Tibial artery (tissue), 4 donors: ENCODE measurements at places on chromosomes 5 and 9.

DNA sequence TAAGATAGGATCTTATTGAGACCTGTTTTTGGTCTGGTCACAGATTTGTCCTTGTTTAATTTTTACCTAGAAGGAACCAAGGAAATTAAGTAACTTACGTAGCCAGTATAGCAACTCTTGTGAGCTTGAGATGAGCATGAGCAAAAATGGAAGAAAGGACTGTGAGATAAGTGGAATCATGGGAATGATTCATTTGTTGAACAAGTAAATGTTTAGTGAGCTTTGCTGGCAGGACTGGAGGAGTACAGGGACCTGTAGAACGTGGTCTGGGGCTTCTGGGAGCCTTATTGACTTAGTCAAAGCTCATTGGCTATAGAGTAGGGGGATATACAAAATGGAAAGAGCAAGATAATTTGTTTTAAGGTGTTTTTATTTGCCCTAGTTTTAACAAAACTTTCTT is 3.0 kb downstream of the RAD23B start:
- no peak for DNase-seq

DNA sequence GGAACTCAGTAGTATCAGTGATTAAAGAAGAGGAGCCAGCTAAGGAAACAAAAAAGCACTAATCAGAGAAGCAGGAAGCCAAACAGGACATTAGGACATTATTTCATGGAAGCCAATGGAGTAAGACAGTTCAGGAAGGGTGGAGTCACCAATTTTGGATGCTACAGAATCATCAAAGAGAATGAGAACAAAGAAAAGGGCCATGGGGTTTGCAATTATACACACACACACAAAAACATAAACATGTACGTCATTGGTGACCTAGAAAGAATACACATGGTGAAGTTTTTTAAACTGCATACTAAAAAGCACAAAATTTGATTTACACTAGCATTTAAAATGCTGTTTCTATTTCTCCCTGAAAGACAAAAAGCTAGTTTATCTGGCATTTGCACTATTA is 96.8 kb upstream of the MRPS30 start:
- no peak for DNase-seq

- DNase-seq = no peak
Observed at GRCh38 chr9:14180093-14180959, 133.6 kb downstream of the NFIB start.

GRCh38 chr9:10112070-10112469 is 500.7 kb downstream of the PTPRD start:
- no peak for DNase-seq

GRCh38 chr5:8098081-8098480 is 229.1 kb downstream of the MTRR start:
- DNase-seq = no peak

GRCh38 chr5:157603333-157604190 is 28.0 kb upstream of the ADAM19 start:
- no peak for DNase-seq

GRCh38 chr9:84583866-84584265 is 85.7 kb upstream of the NTRK2 start:
- no peak for DNase-seq

GRCh38 chr5:10863763-10864383 is 102.8 kb upstream of the DAP start:
- peak; percentile 41 for DNase-seq

DNA sequence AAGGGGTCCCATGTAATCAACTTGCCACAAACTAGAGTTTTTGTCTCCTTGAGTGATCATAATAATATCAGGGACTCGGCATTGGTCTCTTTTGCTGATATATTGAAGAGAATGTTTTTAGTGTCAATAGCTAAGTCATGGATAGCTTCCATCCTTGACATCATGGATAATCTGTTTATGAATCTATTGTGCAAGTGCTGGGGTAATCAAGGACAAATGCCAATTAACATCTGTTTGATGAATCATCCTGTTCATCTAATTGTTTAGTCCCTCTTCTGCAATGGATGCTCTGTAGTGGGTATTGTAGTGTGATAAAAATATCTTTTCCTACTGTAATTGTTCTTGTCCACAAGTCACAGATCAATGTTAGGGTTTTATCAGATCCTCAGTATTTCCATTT is 607.5 kb upstream of the SEMA6A start:
- DNase-seq = no peak

DNA sequence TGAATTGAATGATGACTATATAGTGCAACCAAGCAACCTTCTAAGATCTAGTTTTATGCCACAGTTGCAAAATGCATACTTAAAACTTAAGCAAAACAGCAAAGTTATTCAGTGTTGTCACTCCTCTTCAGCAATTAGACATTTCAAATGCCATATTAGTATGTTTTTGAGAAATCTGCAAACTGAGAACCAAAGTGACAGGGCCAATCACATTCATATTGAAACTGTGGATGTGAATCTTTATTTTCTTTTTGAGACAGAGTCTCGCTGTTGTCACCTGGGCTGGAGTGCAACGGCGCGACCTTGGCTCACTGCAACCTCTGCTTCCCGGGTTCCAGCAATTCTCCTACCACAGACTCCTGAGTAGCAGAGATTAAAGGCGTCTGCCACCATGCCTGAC is 249.2 kb upstream of the EFNA5 start:
- DNase-seq = no peak

DNA sequence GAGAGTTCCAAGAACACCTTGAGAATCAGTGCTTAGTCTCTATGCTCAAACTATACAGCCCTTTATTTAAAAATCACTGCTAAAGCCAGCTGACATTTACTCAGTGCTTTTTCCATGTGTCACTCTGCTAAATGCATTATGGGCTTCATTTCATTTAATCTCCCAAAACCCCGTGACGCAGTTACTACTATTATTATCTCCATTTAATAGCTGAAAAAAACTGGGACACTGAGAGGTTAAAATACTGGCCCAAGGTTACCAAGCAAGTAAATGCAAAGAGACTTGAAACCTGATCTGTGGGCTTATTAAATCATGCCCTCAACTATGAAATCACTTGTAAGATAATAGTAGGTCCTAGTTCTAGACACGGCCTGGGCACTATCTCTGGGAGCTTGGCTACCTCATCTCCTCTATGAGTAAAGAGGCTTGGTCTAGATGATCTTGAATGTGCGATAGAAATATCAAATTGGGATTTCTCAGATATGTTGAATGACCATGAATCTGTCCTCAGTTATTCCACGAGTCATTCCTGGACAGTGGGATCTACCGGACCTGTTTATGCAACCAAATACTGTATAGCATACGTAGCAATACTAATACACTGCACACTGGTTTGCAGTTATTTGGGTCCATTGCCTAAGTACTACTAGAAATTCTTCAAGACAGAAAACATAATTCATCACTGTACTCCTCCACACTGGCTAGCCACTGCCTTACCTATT is 32.3 kb downstream of the MARCHF11 start:
- DNase-seq = no peak

DNA sequence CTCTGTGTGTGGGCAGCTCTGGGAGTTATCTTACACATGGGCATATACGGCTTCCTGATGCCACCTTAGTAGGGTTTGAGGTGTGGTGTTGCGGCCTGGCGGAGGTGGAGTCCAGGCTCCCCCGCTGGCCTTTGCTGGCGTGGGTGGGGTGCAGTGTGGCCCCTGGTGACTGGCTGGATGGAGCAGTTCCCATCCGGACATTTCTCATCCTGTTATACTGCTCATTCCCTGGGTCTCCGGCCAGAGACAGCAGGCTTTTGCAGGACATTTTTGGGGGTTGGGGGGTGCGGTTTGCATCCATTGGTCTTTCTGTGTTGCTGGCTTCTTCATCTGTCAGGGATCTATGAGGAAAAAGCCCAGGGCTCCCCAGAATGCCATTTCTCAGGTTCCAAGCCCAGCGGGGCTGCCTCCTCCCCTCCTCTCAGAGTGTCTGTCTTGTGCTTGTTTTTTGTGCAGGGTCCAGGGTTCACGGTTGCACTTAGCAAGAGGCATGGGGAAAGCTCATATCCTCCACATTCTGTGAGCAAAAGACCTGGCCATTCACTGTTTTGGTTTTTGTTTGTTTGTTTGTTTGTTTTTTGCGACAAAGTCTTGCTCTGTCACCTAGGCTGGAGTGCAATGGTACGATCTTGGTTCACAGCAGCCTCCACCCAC is 22.3 kb downstream of the NDUFS6 start:
- DNase-seq = no peak

DNA sequence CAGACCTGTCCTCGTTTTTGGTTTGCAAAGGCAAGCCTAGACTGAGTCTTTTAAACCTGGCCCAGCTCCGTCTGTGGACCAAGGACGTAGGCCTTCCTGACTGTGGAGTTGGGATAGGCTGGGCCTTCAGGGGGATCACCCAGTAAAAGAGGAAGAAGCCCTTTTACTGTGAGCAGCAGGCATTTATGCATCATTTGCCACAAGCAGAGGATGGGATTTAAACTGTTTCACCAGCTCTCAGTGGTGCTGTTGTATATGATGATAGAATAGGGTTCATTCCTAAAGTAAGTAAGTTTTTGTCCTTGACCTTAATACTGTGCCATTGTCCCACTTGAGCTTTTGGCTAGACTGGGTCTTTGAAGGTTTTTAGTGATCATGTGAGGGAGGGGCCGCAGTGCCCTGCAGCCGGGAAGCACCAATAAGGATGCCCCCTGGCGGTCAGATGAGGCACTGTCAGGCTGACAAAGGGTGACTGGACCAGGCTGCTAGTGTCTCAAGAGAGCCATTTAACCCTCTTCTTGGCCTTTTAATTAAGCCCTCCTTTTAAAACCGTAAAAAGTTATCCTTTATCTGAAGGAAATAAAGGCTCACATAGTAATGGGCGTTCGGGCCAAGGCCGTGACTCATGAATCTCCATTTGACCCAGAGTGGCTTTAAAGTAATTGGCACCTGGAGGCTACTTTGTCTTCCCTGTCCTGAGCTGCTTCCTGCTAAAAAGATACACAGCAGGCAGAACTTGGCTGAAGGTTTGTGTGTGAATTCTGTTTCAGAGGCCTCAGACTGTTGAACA is 74.0 kb downstream of the UBAP1 start:
- DNase-seq = peak; percentile 78

GRCh38 chr5:131338051-131338453 is 74.2 kb downstream of the CDC42SE2 start:
- no peak for DNase-seq

GRCh38 chr9:129326061-129327005 is 148.3 kb upstream of the IER5L start:
- peak; percentile 4 for DNase-seq

DNA sequence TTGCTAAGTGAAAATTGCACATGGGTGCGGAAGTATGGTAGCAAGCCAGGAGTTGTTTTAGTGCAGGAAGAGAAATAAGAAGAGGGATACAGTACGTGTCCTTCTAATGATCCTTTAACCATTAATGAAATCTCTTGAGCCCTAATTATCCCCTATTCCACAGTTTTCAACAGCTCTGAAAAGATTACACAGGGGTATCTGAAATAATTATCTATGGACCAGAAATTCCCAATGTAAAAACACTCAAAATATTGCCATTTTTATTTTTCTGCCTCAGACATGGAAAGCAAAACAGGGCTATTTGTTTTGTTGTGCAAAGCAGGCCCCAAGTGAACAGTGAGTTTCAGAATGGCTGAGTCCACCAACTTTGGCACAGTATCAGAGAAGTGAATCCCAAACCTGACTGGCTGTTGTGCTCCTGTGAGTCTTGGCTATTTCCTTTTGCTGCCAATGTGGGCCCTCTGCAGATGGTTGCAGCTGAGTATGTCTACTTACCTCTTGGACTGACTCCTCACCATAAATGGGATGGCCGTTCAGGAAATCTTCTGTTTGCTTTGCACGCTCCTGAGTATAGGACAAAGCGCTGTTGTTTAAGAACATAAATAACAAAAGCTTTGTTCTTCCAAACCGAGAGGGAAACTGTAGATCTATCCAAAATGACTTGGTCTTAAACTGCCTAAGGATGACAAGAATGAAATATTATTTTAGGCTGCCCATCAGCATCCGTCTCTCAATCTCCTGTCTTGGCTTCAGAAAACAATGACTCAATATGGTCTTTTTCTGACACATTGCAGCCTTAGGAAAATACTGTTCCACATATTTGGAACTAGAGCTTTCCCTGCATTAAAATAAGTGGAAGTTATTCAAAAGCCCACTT is 204.1 kb downstream of the DEPDC1B start:
- no peak for DNase-seq

DNA sequence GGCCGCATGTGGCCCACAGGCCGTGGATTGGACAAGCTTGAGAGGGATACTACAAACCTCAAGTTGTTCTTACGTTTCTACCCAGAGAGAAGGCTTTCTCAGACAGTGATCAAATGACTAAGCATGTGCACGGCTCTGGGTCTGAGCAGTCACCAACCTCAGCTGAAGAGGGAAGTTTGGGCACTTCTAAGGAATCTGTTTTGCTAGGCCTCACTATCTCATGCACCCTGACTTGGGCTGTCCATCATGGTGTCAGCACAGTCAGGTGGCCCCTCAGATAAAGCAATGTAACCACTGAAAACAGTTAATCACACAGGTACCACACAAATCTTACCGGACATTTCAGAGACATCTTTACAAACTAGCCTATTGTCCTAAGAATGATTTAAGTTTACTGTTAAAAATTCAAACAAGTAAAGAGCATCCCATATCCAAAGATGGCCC is 24.6 kb downstream of the CSF2 start:
- DNase-seq = no peak

DNA sequence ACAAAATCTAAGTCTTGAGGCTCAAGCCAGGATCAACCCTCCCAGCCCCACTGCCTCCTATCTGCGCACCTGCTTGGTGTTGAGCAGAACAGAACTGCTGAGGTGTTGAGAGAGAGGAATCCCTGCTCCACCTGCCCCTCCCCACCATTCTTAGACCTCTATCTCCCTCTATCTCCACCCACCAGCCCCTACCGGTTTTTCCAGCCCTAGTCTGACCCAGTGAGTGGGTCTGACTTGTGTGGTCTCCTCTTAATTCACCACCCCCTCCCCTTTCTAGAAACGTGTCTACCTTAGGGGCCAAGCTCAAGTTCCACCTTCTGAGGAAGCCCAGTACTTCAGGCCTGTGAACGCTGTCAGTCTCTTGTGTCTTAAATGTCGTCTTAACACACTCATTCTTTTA is 93.7 kb downstream of the ARHGAP26 start:
- no peak for DNase-seq

DNA sequence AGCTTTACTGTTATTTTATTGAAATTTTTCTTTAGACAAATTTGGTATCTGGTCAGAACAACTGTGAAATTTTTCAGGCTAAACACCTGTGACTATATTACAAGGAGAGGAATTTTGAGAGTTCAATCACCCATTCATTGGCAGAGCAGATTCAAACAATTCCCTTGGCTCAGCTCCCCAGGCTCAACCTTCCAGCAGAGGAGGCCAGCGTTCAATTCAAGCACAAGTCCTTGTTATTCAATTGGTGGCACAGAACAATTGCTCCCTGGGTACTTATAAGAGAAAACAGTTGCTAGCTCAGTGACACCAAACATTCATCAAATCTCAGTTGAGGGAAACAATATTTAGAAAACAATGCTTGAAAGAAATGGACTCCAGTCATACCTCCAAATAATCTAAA is 83.3 kb downstream of the SUSD1 start:
- DNase-seq = no peak

- DNase-seq = no peak
Observed at GRCh38 chr9:87107072-87107471, 159.8 kb upstream of the GAS1 start.

DNA sequence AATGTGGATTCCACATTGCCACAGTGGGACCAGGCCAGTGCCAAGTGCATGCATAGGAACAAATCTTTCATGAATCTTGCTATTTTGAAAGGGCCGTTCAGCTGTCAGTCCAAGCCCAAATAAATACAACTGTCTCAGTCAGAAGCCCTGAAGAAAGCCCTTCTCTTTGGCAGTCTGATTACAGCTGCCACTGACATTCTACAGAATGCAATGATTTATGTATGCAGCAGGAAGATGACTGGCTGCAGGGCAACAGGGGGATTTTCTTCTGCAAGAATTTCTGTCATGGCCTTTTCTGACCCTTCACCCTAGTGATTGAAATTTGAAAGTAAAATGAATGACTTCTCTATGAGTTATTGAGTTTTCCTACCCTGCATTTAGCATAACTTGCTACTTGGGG is 86.7 kb upstream of the FER start:
- DNase-seq = no peak
